ENCODE measurements at places on chromosomes 13 and 19.

DNA sequence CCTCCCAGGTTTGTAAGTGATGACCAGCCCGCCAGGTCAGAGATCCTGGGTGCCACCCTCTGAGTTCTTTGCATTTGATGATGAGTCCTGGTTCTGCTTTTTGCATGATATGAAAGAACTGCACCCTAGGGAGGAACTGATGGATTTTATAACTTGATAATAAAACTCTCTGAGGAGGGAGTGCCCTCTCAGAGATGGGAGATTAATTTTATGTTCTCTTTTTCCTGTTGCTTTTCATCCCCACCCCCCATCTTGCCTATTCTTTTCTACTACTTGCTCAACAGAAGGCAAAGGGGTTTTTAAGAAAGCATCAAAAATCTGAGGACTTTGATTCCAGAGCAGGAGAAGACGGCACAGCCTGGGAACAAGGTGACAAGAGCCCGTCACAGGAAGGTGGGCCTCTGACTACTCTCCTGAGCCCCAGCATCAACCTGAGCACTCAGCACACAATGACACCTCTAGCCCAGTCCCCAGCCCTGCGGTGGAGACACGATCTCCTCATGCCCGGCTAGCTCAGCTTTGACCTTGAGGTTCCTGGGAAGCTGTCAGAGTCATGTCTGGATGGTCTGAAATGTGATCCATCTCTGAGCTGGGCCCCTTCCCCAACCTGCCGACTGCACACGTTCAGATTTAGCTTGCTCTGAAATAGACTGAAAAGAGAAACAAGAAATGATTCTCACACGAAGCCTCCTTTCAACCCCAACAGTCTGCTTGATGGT is 69.1 kb downstream of the SIAH3 start:
- no peak for DNase-seq

DNA sequence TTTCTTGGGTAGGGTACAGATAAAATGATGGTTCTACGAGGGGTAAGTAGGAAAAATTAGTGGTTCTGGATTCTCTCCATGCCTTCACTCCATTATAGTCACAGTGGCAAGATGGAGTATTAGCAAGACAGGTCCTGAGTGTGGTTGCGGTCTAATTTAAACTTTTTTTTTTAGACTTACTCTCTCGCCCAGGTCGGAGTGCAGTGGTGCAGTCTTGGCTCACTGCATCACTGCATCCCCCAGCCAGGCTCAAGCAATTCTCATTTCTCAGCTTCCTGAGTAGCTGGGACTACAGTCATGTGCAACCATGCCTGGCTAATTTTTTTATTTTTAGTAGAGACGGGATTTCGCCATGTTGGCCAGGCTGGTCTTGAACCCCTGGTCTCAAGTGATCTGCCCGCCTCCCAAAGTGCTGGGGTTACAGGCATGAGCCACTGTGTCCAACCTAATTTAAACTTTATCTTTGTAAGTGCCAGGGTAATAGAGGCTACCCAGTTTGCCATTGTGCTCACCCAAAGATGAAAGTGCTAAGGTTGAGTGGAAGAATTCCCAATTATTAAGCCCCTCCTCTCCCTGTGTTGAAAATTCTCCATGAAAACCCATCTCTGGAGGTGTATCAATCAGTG is 135.6 kb downstream of the TM9SF2 start:
- DNase-seq = no peak

GRCh38 chr19:36030264-36031148 is 2.2 kb downstream of the CLIP3 start:
- DNase-seq = no peak

- no peak for DNase-seq
These were observed 636 bp upstream of the RB1 start for GRCh38 chr13:48302871-48303358.

DNA sequence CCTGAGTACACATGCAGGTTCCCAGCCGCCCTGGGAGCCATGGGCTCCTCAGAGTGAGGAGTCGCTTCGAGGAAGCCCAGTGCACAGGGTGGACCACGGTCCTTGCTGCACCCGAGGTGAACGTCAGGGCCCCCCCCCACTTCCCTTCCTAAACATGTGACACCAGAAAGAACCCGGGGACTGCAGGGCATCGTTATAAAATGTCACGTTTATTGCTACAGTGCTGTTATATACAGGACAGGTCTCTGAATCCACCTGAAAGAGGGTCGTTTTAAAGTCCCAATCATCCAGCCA is 3.8 kb upstream of the UQCR11 start:
- no peak for DNase-seq
